ENCODE measurements at places on chromosomes 4 and X. TPM values are rescaled to one million over a fixed set of nuclear protein-coding genes. Genes with fewer than 3 reads are reported as not detected.

- H3K36me3 ChIP-seq: peaks cover 35% of the 10 kb centered on the region
- H3K27me3 ChIP-seq: no peaks in the 10 kb centered on the region
- no peak overlapping the region for H3K4me3 ChIP-seq
Measured at GRCh38 chr4:7824218-7824617, 115.4 kb downstream of the AFAP1 start.

- no peaks in the 10 kb centered on the region for H3K4me1 ChIP-seq
- no peaks in the 10 kb centered on the region for H3K36me3 ChIP-seq
- DNase-seq: no peak
- no peak overlapping the region for H3K27ac ChIP-seq
- no peaks in the 10 kb centered on the region for H3K27me3 ChIP-seq
Measured at GRCh38 chr4:102163404-102164140, 181.7 kb downstream of the SLC39A8 start.

- H3K27me3 ChIP-seq: no peaks in the 10 kb centered on the region
- H3K36me3 ChIP-seq: no peaks in the 10 kb centered on the region
- DNase-seq: no peak
- H3K27ac ChIP-seq: no peak overlapping the region
- H3K4me1 ChIP-seq: no peaks in the 10 kb centered on the region
Measured at GRCh38 chrX:81957318-81957717, 755.4 kb downstream of the SH3BGRL start.

- no peak overlapping the region for H3K27ac ChIP-seq
- no peak overlapping the region for H3K4me3 ChIP-seq
- peak; percentile 53 for DNase-seq
- peaks cover 25% of the 10 kb centered on the region for H3K4me1 ChIP-seq
Measured at GRCh38 chrX:109830704-109831206, 97.7 kb upstream of the ACSL4 start.

GRCh38 chr4:42817913-42818312 lies 74.6 kb upstream of the GRXCR1 start:
- H3K27ac ChIP-seq: no peak overlapping the region
- H3K4me3 ChIP-seq: no peak overlapping the region
- H3K4me1 ChIP-seq: no peaks in the 10 kb centered on the region
- DNase-seq: no peak
- H3K27me3 ChIP-seq: no peaks in the 10 kb centered on the region
- H3K36me3 ChIP-seq: no peaks in the 10 kb centered on the region

DNA sequence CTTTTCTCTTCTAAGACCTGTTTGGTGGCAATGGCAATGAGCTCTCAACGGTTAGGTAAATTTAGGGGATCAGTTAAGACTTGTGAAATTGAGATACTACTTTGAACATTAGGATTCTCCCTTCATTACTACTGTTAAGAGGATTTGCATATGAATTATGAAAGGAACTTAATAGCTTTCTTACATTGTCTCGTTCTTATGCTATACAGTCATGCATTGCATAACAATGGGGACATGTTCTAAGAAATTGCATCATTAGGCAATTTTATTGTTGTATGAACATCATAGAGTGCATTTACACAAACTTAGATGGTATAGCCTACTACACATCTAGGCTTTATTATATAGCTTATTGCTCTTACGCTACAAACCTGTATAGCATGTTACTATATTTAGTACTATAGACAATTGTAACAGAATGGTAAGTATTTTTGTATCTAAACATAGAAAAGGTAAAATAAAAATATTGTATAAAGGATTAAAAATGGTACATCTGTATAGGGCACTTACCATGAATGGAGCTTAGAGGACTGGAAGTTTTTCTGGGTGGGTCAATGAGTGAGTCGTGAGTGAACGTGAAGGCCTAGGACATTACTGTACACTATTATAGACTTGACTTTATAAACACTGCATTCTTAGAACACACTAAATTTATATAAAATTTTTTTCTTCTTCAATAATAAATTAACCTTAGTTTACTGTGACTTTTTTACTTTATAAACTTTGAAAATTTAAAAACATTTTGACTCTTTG lies 62.5 kb downstream of the PAQR3 start:
- H3K4me1 ChIP-seq: 0 out of 2 replicates have a peak, but pooled peaks cover 7% of the 10 kb centered on the region
- H3K27me3 ChIP-seq: no peaks in the 10 kb centered on the region
- DNase-seq: peak; percentile 47
- H3K4me3 ChIP-seq: no peak overlapping the region

GRCh38 chrX:15755091-15755490 lies 17.0 kb downstream of the CA5B start:
- no peaks in the 10 kb centered on the region for H3K27me3 ChIP-seq
- no peak for DNase-seq
- peaks cover 20% of the 10 kb centered on the region for H3K4me1 ChIP-seq

DNA sequence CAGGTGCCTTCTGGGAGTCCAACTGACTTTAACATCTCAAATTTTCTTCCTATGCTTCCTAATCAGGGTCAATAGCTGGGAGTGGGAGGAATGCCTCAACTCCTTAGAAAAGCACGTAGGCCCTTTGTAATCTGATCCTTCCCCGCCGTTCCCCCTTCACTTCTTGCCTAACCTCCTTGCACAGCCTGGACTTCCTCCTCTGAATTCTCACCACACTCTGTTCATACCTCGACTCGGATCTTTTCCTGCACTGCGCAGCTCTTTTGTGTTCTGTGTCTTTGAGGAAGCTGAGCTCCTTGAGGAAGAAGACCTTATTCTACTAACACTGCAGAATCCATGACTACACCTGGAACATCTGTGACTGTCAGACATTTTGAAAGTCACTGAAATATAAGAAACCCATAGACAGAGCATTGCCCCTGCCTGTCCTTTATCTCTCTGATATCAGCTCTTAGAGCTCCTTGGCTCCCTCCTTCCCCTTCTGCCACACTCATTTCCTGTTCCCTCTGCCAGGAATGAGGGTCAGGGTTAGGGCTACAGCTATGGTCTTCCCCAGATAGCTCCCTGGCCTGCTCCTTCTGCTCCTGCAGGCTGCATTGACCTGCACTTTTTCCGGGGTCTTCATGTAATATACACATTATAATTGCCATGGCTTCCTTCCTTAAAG lies 140.2 kb upstream of the LDB2 start:
- no peaks in the 10 kb centered on the region for H3K27me3 ChIP-seq
- no peaks in the 10 kb centered on the region for H3K36me3 ChIP-seq
- no peak for DNase-seq
- no peak overlapping the region for H3K27ac ChIP-seq
- no peak overlapping the region for H3K4me3 ChIP-seq

USP53 gene
- 26.0 TPM for polyA plus RNA-seq

DNA sequence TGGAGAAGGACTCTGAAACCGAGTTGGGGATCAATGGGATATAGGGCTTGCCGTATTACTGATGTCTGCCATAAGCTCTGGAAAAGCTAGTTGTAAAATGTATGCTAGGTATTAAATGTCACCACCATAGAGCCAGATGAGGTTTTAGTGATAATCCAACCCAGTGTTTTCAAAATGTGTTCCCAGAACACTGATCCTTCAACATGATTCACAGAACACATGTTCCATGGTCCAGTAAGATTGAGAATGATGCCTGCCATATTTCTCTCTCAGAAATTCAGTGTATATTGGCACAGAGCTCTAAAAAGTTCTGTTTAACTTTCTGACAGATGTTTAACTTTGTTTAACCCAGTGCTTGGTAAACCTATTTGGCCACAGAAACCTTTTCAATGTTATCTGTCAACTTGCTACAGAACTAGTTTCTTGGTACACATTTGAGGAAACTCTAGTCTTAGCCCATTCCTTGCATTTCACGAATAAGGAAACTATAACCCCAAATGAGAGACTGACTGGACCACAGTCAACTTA lies 160.2 kb downstream of the PALLD start:
- no peaks in the 10 kb centered on the region for H3K36me3 ChIP-seq
- H3K27me3 ChIP-seq: no peaks in the 10 kb centered on the region

GLRA2 gene
- polyA plus RNA-seq: not detected

GRCh38 chrX:13142891-13143290 lies 98.5 kb upstream of the FAM9C start:
- no peak for DNase-seq
- no peaks in the 10 kb centered on the region for H3K36me3 ChIP-seq
- peaks cover 16% of the 10 kb centered on the region for H3K4me1 ChIP-seq
- H3K4me3 ChIP-seq: no peak overlapping the region
- H3K27ac ChIP-seq: no peak overlapping the region

DNA sequence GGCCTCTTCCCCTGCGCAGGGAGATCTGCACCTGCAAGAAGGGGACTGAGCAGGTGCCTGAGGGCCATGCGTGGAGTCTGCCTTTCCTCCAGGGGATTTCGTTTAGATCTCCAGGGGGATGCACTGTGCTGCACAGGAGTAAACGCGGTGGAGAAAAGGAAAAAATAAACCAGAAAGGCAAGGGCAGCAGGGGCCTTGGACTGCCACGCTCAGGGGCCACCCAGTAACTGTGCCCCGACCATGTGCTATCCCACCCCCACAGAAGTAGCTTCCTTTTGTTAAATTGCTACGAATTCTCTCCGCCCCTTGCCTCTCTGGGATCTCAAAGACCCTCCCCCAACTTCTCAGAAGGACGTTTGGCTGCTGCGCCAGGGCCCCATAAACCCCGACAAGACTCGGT lies 17.2 kb upstream of the HMX1 start:
- DNase-seq: no peak
- no peaks in the 10 kb centered on the region for H3K36me3 ChIP-seq
- H3K4me1 ChIP-seq: no peaks in the 10 kb centered on the region
- H3K4me3 ChIP-seq: no peak overlapping the region
- H3K27ac ChIP-seq: no peak overlapping the region

DNA sequence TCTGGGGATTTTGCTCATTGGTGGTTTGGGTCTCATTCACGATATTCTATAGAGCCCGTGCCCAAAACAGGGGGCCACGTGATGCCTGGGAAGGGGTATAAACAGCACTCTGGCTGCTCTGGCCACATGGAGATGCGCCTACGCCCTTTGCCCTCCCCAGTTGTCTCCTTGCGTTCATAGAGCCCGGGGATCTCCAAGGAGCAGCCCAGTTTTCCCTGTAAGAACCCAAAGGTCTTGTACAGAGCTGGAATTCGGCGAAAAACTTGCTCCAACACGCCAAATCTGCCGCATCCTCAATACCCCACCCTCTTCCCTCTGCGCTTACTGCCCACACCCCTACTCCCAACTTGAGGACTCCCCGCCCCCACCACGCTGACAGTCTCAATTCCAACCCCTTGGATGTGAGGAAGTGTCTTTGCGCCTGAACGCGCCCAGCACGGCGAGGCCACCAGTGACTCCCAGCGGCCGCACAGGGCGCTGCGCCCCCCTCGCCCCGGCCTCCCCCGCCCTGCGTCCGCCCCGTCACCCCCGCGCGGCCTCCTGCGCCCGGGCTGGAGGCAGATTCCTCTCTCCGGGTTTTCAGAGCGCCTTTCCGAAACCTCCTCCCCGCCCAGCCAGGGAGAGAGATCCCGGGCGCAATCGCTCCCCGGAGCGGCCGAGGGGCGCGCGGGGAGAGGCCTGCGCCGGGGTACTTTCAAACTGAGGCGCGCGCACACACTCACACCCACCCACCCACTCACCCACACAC lies at the start of gene NHS:
Gene NHS, plus strand, starts transcription at position 582 of the 748 bp plus-strand sequence. CDS start 558 bp downstream, outside the sequence.
- H3K4me1 ChIP-seq: no peaks in the 10 kb centered on the region
- peak within 1 kb of the TSS; percentile 48 for H3K27ac ChIP-seq
- peak within 1 kb of the TSS; percentile 80 for H3K4me3 ChIP-seq
- peak; percentile 86 for DNase-seq
- H3K36me3 ChIP-seq: no peaks in the 10 kb centered on the region

GRCh38 chr4:11416071-11416766 lies 12.5 kb downstream of the HS3ST1 start:
- H3K4me3 ChIP-seq: no peak overlapping the region
- H3K27ac ChIP-seq: no peak overlapping the region
- H3K36me3 ChIP-seq: no peaks in the 10 kb centered on the region
- no peaks in the 10 kb centered on the region for H3K27me3 ChIP-seq
- no peaks in the 10 kb centered on the region for H3K4me1 ChIP-seq

FAM9C gene
- polyA plus RNA-seq: not detected

PCDH10 gene
- 0.08 TPM for polyA plus RNA-seq

DNA sequence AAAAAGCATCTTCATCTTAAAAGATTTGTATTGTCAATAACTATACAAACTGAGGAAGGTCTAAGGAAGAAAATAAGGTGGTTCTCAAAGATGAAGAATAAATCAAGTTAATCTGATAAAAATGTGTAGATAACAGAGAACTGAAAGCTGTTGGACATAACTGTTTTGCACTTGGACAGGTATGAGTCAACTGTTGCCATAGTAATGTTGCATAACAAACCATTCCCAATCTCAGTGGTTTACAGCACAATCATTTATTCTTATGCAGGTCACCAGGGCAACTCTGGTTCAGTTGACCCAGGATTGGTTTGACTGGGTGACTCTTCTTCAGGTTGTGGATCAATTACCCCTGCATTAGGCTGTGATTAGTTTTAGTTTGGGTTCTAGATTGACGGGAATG lies 2197.7 kb downstream of the ARAP2 start:
- peak; percentile 74 for DNase-seq
- H3K4me1 ChIP-seq: peaks cover 9% of the 10 kb centered on the region
- peak overlapping the region; percentile 43 for H3K27ac ChIP-seq
- no peaks in the 10 kb centered on the region for H3K27me3 ChIP-seq
- no peak overlapping the region for H3K4me3 ChIP-seq

- H3K27me3 ChIP-seq: no peaks in the 10 kb centered on the region
- no peaks in the 10 kb centered on the region for H3K36me3 ChIP-seq
- H3K4me3 ChIP-seq: no peak overlapping the region
- H3K27ac ChIP-seq: no peak overlapping the region
- peak; percentile 82 for DNase-seq
Measured at GRCh38 chrX:38347136-38347535, 5.3 kb upstream of the OTC start.

TGIF2LX gene
- polyA plus RNA-seq: not detected

GPR119 gene
- not detected for polyA plus RNA-seq

RNF150 gene
- polyA plus RNA-seq: 4.8 TPM

TRPC3 gene
- polyA plus RNA-seq: not detected

GRCh38 chrX:122026665-122027064 lies 979.3 kb downstream of the GLUD2 start:
- no peak overlapping the region for H3K4me3 ChIP-seq
- no peaks in the 10 kb centered on the region for H3K36me3 ChIP-seq
- no peaks in the 10 kb centered on the region for H3K4me1 ChIP-seq
- DNase-seq: no peak
- no peak overlapping the region for H3K27ac ChIP-seq
